Omental fat pad (tissue), 4 donors: ENCODE measurements at places on chromosomes 3 and 15. TPM values are rescaled to one million over a fixed set of nuclear protein-coding genes. Genes with fewer than 3 reads are reported as not detected.

ANKUB1 gene
- total RNA-seq = not detected

DNA sequence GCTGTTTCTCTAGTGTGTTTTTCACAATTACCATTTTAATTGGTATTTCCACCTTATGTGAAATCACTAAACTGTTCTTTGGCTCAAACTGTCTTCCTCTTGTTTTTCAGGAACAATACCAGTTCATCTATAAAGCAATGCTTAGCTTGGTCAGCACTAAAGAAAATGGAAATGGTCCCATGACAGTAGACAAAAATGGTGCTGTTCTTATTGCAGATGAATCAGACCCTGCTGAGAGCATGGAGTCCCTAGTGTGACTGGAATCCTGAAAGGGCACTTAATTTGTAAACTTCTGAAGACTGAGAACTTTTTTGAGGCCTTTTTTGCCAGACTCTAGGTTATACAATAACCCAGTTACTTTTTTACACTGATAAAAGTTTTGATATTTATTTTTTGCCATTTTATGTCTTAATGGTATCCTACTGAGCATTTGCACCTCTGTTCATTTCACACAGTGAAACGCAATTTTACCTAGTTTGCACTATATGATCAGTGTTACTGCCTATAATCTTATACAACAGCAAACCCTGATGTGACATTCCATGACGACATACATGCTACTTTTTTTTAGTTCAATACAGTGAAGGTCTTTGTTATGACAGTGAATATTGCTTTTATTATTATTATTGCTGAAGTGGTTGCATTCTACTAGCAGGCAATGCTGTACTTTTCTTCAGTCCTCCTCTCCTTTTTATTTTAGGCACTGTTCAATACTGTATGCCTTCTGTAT, 80.1 kb downstream of the FEZF2 start:
- no peak for DNase-seq

DNA sequence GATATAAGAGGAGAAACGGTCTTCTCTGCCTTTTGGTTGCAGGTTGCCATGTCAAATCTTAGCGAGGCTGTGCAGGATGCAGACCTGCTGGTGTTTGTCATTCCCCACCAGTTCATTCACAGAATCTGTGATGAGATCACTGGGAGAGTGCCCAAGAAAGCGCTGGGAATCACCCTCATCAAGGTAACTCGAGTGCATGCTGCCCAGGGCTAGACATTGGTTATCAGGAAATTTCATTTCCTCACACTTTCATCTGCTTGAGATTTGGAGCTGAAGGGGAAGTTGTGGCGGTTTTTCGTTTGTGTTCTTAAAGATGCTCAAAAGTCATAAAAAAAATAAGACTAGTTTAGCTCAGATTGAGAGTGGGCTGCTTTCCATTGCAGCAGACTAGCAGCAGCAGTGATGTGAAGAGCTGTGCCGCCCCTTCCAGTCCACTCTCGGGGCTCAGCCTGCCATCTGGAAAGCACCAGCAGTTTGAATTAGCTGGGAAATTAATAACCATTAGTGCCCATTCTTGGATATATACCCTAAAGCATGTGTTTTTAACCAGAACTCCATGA, 32.2 kb downstream of the GPD1L start:
- no peak for DNase-seq

- DNase-seq = no peak
Measured at GRCh38 chr3:14153663-14154062, 24.7 kb downstream of the XPC start.

DNA sequence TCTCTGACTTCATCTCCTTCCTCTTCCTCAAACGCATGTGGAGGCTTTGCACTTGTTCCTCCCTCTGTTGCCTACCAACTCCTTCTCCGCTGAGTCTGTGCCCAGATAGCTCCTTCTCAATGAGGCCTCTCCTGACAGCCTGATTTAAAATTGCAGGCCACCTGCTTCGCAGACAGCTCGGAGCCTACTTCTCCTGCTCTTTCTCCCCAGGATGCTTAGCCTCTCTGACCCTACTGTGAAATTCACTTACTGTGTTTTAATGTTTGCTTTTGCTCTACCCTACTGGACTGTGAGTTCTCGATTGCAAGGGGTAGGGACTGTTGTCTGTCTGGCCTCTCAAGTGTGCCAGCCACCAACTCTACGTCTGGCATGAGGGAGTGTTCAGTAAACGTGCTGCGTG, 83.4 kb downstream of the EEFSEC start:
- DNase-seq = no peak

GRCh38 chr3:81550415-81550814, 211.0 kb downstream of the GBE1 start:
- DNase-seq = no peak
